ENCODE measurements at places on chromosomes 3 and 15.
A peak's percentile ranks its signal among the peaks of the same experiment; 100 is the strongest.

GRCh38 chr3:94972066-94972465 is 909.2 kb downstream of the NSUN3 start:
- no peak for DNase-seq

GRCh38 chr3:8503461-8503860 is 1.8 kb downstream of the LMCD1 start:
- DNase-seq, result no peak

DNA sequence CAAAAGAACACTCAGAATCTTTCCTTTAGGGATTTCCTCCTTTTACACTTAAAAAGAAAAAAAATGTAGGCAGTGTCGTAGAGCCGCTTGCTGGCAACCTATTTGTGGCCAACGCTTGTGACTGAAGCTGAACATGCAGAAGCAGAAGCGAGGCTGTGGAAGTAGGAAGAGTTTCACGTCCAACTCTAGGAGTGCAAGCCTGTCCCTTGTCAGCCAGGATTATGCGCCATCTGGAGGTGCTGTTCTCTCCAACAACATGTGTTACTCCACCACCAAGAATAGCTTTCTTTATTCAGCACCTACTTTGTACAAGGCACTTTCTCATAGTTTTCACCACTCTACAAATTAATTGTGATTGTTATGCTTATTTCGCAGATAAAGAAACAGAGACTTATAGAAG is 223.2 kb upstream of the LMCD1 start:
- DNase-seq, result no peak

- no peak for DNase-seq
Measured at GRCh38 chr3:182138393-182138792, 426.7 kb downstream of the SOX2 start.

DNA sequence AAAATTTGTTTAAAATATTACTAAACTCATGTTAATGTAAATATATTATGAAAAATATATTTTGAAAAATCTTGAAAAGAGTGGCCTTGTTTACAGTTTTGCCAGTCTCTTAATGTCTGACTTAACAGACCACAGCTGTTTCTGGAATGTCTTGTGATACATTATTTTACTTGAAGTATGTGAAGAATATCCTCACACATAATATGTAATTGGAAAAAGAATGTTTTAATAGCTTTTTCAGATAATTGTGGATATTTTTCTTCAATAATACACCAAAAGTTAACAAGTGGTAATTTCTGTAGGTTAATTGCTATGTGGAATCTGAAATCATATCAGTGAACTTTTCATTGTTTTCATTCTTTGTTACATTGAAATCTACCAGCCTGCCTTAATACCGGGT is 101.3 kb downstream of the UBE2E2 start:
- DNase-seq, result no peak

- no peak for DNase-seq
Measured at GRCh38 chr15:50624616-50625168, 61.9 kb downstream of the TRPM7 start.

DNA sequence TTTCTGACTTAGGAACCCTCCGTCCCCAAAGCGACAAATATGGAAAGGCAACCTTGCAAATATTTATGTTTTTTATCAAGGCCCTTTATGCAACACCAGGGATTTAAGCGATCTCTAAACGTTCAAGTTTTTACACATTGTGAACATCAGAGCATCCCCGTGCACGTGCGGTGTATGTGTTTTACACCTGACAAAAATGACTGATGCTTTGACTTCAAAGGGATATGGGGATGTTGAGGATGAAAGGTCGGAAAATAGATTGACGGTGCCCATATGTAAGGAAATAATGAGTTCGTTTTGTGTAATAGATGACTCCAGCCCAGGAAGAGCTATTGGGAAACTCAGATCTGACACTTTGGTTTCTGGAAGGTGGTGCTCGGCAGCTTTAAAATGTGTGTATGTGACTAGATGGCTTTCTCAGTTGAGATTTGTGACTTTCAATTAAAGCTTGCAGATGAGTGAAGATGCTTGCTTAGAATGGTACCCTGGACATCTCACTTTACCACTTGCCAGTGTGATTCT is 866 bp downstream of the SLC49A4 start:
- no peak for DNase-seq

- DNase-seq, result no peak
Measured at GRCh38 chr3:138971766-138972320, 24.8 kb downstream of the FOXL2NB start.

GRCh38 chr15:48891232-48891765 is 13.4 kb downstream of the EID1 start:
- DNase-seq, result no peak

DNA sequence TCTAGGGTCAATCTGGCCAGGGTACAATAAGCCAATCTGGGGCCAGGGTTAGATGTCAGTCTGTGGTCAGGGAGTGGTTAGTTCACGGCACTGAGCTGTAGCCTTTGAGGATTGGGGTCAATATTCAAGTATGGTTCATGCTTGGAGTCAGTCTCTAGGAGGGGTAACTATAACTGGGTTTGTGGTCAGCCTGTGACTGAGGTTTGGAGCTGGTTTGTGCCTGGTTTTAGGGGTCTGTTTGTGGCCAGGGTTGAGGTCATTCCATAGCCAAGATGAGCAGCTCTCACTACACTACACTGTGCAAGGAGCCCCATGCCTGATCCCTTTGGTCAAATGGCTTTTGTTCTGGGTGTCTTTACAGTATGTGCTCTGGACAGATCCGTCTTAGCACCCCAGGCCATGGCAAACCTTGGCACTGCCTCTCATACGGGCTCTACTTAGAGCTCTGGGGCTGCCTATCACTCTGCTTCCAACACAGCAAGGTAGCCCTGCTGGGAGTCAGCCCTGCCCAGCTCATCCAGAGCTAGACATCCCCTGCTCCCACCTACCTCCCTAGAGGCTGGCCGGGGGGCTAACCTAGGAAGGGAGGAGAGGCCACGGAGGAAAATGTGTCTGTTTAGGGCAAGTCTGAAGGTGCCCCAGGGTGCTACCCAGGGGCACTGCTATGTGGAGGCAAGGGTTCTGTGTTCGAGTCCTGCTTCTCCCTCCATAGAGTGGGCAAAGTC is 63.3 kb upstream of the CORO2B start:
- no peak for DNase-seq

GRCh38 chr3:150635076-150635475 is 32.0 kb downstream of the SELENOT start:
- no peak for DNase-seq

DNA sequence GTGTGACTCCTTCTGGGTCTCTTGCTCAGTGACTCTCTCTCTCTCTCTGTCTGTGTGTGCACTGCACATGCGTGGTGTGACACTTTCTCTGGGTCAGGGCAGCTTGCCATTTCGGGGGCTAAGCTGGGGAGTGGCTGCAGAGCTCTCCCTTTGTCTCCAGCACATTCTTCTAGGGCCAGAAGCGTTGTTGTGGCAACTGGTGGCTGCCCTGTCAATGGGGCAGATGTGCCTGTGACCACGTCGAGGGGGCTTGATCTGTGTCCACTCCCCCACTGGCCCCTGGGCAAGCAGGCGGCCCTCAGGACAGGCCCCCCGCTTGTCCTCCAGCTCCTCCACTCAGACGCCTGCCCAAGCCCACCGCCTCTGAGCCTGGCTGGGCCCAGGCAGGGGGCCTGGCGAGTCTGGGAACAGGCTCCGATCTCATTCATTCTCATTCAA is 67.8 kb downstream of the WNT7A start:
- DNase-seq, result peak; percentile 37
